ENCODE measurements at places on chromosomes 7 and 10. TPM values are rescaled to one million over a fixed set of nuclear protein-coding genes. Genes with fewer than 3 reads are reported as not detected.

- H3K4me3 ChIP-seq, result no peak overlapping the region
- no peak for DNase-seq
- H3K4me1 ChIP-seq, result peaks cover 13% of the 10 kb centered on the region
- H3K27ac ChIP-seq, result no peak overlapping the region
Measured at GRCh38 chr10:3745521-3745920, 39.5 kb downstream of the KLF6 start.

The FGFBP3 gene
- total RNA-seq, result 2.3 TPM

DNA sequence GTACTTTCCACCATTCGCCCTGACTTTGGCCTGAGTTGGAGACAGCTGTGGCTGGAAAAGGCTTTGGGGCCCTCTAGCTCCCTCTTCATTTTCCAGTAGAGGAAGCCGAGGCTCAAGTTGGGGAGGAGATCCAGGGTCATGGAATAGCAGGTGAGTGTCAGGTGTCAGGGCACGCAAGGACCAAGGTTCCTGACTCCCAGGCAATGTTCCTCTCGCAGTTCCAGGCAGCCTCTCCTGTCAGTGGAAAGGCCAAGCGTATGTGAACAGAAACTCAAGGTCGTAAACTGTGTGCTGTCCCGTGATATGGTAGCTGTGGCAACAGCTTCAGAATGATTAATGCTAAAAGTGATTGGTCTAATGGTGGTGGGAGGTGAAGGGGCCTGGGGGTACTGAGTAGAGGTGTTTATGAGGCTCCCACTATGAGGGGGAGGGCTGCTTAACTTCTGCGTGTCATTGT, 13.2 kb downstream of the ADAMTS14 start:
- DNase-seq, result no peak
- no peak overlapping the region for H3K27ac ChIP-seq
- no peaks in the 10 kb centered on the region for H3K27me3 ChIP-seq
- H3K4me3 ChIP-seq, result no peak overlapping the region
- H3K36me3 ChIP-seq, result no peaks in the 10 kb centered on the region
- peaks cover 10% of the 10 kb centered on the region for H3K4me1 ChIP-seq

DNA sequence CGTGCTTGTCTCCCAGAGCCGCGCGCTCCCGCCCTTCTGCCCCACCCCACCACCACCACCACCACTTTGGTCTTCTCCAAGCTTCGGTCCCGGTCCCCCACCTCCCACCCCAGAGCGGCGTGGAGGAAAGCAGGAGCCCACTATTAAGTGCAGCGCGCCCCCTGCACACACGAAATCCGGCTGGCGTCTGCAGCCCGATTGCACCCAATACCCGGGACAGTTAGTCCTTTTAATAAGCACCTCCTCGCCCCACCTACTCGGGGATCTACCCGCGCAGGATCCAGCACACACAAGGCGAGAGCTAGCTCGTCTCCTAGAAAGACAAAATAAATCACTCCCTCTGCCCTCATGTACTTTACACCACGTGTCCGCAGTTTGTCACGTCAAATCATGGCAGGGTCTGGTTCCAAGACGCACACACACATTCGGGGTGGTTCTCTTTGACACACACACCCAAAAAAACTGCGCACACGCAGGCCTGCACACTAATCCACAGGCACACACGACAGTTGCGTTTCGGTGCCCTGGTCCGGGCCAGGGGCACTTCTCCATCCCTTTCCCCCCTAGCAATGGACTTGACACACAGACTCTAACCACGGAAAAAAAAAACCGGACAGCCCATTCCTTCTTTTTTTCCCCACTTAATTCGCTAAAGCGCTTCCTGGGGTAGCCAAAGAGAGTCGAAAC, 1.6 kb downstream of the SFMBT2 start:
- peak overlapping the region; percentile 32 for H3K4me3 ChIP-seq
- H3K27ac ChIP-seq, result peak overlapping the region; percentile 90
- no peaks in the 10 kb centered on the region for H3K4me1 ChIP-seq
- no peaks in the 10 kb centered on the region for H3K36me3 ChIP-seq
- DNase-seq, result peak; percentile 57

The ZNF239 gene
- 3.5 TPM for total RNA-seq

The FAM13C gene
- 59.0 TPM for total RNA-seq

GRCh38 chr7:30102281-30102680, 32.5 kb upstream of the MTURN start:
- no peaks in the 10 kb centered on the region for H3K27me3 ChIP-seq
- DNase-seq, result no peak
- no peak overlapping the region for H3K4me3 ChIP-seq
- no peaks in the 10 kb centered on the region for H3K4me1 ChIP-seq

GRCh38 chr10:95791425-95791979, 35.5 kb downstream of the ENTPD1 start:
- peaks cover 1% of the 10 kb centered on the region for H3K4me1 ChIP-seq
- no peaks in the 10 kb centered on the region for H3K27me3 ChIP-seq

- DNase-seq, result no peak
- H3K27ac ChIP-seq, result no peak overlapping the region
- H3K4me3 ChIP-seq, result no peak overlapping the region
- H3K36me3 ChIP-seq, result no peaks in the 10 kb centered on the region
Measured at GRCh38 chr7:28484606-28484935, 72.3 kb downstream of the CREB5 start.

DNA sequence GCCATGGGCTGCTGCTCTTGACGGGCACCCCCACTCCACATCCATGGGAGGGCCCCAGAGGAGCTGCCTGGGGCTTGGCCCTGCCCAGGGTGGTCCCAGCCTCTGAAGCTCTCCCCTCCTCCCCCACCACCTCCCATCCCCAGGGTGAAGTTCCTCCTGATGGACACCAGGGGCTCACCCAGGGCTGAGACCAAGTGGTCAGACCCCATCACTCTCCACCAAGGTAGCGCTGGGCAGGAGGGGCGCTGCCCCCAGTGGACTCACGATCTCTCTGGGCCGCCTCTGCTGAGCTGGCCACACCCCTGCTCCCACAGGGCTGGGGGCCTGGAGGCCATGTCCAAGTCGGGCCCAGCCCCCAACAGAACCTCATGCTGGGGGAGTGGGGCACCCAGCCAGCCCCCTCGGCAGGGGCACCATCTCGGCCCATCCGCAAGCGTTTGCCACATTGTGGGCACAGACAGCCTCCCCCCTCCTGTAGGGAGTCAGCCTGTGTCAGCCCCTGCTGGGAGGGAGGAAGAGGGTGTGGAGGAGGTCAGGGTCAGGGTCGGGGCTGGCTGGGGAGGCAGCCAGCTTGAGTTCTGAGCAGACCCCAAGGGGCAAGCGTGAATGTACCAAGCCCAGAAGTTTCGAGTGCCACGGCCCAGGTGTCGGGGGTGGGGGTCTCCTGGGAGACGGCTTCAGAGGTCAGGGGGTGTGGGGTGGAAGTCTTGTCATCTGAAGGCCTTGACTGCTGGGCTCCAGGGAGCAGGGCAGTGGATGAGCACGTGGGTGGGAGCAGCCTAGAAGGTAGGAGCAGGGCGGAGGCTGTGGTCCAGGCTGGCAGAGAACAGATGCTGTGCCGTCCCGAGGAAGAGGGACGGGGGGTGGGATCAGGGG, 2.8 kb downstream of the UPK3B start:
- H3K4me1 ChIP-seq, result no peaks in the 10 kb centered on the region
- no peak overlapping the region for H3K27ac ChIP-seq
- H3K27me3 ChIP-seq, result no peaks in the 10 kb centered on the region
- no peak for DNase-seq
- H3K4me3 ChIP-seq, result no peak overlapping the region
- H3K36me3 ChIP-seq, result no peaks in the 10 kb centered on the region

DNA sequence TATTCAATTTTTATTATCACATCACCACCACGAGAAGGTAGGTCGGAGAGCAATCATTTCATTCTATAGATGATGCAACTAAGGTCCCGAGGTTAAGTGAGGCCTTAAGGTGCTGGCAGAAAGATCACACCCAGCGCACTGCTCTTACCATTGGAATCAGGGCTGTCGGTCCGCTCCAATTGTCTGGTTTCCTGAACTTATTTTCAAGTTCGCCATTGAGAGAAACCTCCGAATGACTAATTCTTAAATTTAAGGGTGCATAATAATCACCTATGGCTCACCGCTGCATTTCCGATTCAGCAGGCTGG, 625 bp upstream of the GSTO2 start:
- DNase-seq, result no peak
- H3K36me3 ChIP-seq, result peaks cover 14% of the 10 kb centered on the region
- peak overlapping the region; percentile 85 for H3K27ac ChIP-seq
- H3K4me1 ChIP-seq, result peaks cover 2% of the 10 kb centered on the region
- peak overlapping the region; percentile 88 for H3K4me3 ChIP-seq

The ICA1 gene
- 54.6 TPM for total RNA-seq

DNA sequence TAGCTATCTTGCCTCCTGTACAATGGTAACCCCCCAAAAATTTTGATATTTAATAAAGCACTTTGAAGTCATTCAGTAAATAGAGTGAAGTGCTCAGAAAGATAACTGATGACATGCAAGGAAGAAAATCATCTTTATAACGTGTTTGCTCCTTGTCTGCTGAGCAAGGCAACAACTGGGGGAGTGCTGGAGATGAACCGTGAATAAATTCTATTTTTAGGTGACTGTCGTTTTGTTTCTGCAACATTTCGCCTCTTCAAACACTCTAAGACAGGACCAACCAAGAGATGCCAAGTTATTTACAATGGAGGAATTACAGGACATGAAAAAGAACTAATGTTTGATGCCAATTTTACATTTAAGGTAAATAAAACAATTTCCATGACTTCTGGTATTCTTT, 9.4 kb downstream of the AS3MT start:
- no peaks in the 10 kb centered on the region for H3K36me3 ChIP-seq
- DNase-seq, result no peak
- no peak overlapping the region for H3K4me3 ChIP-seq

- H3K36me3 ChIP-seq, result no peaks in the 10 kb centered on the region
- H3K4me3 ChIP-seq, result no peak overlapping the region
- no peaks in the 10 kb centered on the region for H3K27me3 ChIP-seq
- H3K27ac ChIP-seq, result no peak overlapping the region
- peaks cover 2% of the 10 kb centered on the region for H3K4me1 ChIP-seq
Measured at GRCh38 chr10:28951484-28951883, 274.2 kb downstream of the BAMBI start.

DNA sequence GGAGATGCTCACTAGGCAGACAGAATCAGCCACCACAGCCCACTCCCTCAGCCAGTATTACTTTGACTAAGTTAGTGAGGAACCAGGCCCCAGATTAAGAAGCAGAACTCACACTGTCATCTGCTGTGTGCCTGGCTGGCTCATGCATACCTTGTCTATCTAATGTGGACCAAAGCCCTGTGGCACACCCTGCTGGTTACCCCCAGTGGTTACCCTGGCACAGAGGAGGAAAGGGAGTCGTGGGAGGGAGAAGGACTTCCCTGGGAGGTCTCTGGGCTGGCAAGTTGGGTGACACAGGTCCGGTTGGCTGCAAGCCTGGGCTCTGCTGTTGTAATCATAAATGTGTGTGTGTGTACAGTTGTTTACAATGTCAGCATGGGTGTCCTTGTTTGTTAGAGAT, 7.5 kb upstream of the SH2D4B start:
- no peaks in the 10 kb centered on the region for H3K27me3 ChIP-seq
- peaks cover 12% of the 10 kb centered on the region for H3K4me1 ChIP-seq
- no peak overlapping the region for H3K4me3 ChIP-seq

The TUBB8 gene
- not detected for total RNA-seq

The SPDYE5 gene
- total RNA-seq, result not detected

The C10orf67 gene
- 0.68 TPM for total RNA-seq

The HMX2 gene
- total RNA-seq, result not detected

DNA sequence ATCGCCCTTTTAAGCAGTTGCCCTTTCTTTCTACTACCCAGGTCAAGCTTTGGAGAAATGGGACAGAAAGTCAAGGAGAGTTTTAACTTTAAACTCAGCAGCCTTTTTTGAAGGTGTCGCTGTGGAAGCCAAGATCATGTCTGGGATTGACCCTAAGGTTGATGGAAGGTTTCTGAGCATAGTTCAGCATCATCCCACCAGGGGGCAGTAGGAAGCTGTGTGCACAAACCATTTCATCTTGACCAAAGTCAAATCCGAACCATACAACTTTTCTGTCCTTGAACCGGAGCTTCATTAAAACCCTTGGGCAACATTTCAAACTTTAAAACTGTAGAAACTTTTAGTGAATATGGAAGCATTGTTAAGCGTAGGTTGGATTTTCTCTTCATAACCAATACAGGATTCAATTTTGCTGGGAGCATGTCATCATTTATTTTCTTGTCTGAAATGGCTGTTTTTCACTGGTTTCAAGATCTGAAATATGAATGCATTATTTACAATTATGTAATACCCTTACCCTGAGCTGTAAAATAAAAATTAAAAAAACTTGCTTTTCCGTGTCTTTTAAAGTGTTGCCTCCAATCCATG, 214.4 kb upstream of the KIAA1217 start:
- H3K4me3 ChIP-seq, result no peak overlapping the region
- H3K27ac ChIP-seq, result no peak overlapping the region
- H3K27me3 ChIP-seq, result no peaks in the 10 kb centered on the region

DNA sequence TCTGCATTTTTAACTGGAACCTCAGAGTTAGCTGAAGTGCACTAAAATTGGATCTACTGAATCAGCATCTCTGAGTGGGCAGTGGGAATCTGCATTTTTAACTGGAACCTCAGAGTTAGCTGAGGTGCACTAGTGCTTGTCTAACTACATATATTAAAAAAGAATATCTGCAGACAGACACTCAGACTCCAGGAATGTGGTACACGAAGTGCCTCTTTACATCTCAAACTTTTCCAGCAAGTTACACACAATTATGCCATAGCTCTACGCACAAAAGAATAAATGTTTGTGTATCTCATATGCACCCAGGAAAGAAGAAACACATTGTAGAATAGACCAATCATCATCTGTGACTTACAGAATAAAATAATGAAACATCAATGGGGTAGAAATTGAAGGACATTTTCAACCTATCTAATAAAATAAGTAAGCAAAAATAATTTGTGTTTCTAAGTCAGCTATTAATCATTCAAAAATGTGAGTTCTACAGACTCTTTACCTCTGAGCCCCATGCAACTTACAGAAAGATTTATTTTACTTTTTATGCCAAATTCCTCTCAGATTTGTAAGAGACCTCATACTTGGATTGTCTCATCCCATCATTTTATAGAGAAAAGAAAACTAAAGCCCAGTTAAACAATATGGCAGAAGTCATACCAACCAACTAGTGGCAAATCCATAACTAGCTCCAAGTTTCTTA, 28.3 kb downstream of the PPP1R3A start:
- no peak for DNase-seq
- no peaks in the 10 kb centered on the region for H3K36me3 ChIP-seq
- no peak overlapping the region for H3K4me3 ChIP-seq
- no peaks in the 10 kb centered on the region for H3K4me1 ChIP-seq

DNA sequence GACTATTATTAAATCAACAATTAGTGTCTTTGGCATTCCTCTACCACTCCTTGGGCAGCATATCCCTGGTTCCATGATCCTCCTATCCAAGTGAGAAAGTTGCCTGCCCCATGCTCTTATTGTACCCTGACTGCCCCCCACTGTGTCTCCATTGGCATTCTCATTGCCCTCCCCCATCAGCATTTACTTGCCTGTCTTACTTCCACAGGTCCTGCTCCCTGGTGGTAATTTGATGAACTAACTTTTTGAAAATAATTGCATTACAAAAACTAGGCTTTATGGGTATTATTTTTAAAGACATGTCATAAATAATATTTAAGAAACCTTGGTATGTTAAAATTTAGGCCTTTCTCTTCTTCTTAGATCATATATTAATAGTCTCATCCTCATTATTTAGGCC, 346.4 kb downstream of the PCLO start:
- H3K4me3 ChIP-seq, result no peak overlapping the region
- H3K4me1 ChIP-seq, result no peaks in the 10 kb centered on the region
- no peak overlapping the region for H3K27ac ChIP-seq
- DNase-seq, result no peak
- no peaks in the 10 kb centered on the region for H3K27me3 ChIP-seq

- DNase-seq, result no peak
- peaks cover 29% of the 10 kb centered on the region for H3K4me1 ChIP-seq
- H3K27ac ChIP-seq, result no peak overlapping the region
Measured at GRCh38 chr10:112966194-112966855, 16.3 kb downstream of the TCF7L2 start.

The COL1A2 gene
- 1,768 TPM for total RNA-seq

The HOXA9 gene
- 0.46 TPM for total RNA-seq

The MINPP1 gene
- 31.2 TPM for total RNA-seq

Measured in lung (tissue), 17 donors.